ENCODE measurements at places on chromosomes 11 and 22.

GRCh38 chr11:102147015-102147414 lies 36.8 kb downstream of the YAP1 start:
- DNase-seq, result no peak

DNA sequence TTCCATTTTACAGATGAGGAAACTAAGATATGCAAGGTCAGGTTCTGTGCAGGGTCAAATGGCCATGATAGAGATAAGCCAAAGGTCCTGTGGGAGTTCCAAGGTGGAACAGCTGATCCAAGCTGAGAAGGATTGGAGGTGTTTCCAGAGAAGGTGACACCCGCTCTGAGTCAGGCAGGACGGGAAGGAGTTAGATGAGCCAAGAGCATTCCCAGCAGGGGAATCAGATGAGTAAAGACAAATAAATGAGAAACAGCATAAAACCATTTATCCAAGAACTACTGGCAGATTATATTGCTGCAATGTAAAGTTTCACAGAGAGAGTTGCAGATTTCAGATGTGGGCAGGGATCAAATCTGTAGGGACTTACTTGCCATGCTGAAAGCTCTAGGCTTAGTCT lies 18.9 kb upstream of the HEPHL1 start:
- DNase-seq, result no peak

- peak; percentile 37 for DNase-seq
These were observed 32.0 kb downstream of the KCNC1 start for GRCh38 chr11:17766590-17766989.

DNA sequence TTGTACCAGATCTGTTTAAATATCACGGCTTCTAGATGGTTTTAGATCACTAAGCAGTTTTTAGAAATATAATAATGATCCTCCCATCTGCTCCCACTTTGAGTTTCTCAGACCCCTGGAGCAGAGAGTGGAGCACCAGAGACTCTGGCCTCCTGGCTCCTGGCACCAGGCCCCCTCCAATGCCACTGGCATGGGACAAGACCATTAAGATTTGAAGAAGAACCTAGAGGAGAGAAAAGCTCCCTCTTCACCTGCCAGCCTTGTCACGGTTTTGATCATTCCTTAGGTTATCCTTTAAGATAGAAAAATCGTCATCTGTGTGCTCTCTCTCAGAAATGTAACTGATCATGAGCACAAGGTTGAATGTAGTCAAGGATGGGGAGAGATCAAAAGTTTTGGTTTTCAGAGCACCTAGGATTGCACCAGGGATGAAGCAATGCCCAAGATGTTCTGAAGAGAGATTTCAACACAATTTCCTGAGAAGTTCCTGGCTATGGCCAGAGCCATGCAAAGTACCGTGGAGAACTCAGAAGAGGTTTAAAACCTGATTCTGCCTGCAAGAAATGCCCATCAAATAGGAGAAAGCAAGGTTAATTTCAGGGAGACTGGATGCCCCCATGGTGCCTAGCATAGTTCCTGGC lies 22.2 kb downstream of the IL10RA start:
- no peak for DNase-seq

DNA sequence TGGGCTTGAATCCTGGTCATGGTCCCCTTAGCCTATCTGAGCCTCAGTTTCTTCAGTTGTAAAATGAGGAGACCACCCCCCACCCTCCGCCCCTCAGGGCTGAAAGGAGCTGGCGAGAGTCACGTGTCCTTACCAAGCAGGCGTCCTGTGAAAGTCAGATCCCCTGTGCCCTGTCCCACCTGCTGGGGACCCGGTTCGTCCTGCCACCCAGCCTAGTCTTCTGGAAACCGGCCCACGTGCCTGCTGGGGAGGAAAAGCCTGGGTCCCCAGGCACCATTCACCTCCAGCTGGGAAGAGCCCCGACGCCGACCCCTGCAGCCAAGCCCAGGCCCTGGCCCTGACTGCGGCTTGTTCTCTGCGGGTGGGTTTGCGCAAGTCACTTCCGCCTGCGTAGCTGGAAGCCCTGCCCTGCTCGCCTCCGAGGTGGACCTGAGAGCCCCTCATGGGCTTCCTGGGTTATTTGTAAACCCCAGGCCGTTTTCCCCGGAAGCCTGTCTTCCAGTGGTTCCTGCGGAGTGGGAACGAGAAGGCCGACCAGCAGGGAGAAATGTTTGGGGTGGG lies 679 bp upstream of the SSH3 start:
- peak; percentile 69 for DNase-seq

DNA sequence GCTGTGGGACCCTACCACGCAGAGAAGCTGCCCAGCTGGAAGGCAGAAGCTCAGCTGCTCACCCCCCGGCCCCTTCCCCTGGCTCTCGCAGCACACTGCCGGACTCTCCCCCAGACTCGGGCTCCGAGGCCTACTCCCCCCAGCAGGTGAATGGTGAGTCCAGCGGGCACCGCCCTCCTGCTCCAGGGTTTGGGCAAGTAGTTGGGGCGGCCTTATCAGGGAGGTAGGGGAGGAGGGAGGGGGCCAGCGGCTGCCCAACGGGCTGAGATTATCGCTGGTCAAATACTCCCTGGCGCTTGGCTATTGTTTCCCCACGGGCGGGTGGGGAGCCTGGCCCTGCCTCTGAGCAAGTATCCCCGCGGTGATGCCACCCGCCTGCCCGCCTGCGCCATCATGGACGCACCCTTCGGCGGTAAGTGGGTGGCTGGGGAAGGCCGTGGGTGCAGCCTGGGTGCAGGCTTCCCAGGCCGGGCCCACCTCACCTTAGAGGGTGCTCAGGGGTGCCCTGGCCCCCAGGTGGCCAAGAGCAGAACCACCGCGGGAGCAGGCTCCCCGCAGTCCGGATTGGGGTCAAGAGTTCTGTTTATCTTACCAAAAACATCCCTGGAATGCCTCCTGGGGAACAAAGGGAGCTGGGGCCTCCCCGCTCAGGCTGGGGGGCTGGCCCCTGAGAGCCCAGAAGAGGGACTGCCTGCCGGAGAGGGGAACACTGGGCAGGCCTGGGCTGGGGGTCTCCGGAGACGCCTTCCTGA lies 16.9 kb downstream of the MYRF start:
- DNase-seq, result peak; percentile 73

GRCh38 chr11:122165607-122166371 lies 49.8 kb upstream of the BLID start:
- no peak for DNase-seq

GRCh38 chr11:132944569-132944944 lies 587.7 kb downstream of the OPCML start:
- DNase-seq, result peak; percentile 30
